ENCODE measurements at places on chromosomes 1 and 21.

- DNase-seq: no peak
Observed at GRCh38 chr1:235745503-235746136, 96.0 kb upstream of the GNG4 start.

GRCh38 chr1:216700779-216701178, 22.4 kb downstream of the ESRRG start:
- DNase-seq: no peak

GRCh38 chr1:98988904-98989555, 15.6 kb downstream of the PLPPR5 start:
- no peak for DNase-seq

DNA sequence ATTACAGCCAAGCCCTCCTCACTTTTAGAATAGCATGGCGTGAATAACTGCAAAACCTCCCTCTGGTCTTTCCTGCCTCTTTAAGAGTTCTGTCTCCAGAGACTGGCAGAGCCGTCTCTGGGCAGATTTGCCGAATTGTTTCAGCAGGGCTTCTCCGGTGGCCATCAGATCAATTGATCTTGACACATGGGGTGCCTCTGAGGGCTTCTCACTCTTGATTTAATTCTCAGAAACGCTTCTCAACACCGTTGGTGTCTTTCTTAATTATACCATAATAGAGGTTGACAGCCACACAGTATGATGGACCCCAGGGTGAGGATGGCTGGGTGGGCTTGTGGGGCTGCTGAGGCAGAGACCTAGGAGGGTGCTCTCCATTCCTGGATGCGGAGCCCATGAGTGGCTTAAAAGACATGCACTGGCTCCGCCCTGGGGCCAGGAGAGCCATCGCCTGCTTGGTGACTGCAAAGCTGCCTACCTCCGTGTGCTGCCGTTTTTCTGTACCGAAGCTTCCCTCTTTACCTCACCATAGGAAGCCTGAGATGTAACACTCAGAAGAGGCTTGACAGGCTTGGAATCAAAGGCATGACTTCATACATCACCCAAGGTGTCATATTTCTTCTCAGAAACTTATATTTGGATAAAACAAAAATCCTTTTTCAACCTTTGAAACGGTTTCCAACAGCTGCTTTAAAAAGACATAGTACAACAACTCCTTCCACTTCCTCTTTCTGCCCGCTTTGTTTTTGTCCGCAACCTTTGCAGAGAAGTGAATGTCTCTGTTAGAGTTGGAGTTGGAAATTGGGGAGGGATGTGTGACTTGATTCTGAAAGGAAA, 82.9 kb downstream of the GALNT2 start:
- no peak for DNase-seq

GRCh38 chr1:159932296-159933285, 7.3 kb upstream of the TAGLN2 start:
- DNase-seq: no peak

GRCh38 chr1:99441299-99442095, 177.2 kb downstream of the PLPPR4 start:
- no peak for DNase-seq

DNA sequence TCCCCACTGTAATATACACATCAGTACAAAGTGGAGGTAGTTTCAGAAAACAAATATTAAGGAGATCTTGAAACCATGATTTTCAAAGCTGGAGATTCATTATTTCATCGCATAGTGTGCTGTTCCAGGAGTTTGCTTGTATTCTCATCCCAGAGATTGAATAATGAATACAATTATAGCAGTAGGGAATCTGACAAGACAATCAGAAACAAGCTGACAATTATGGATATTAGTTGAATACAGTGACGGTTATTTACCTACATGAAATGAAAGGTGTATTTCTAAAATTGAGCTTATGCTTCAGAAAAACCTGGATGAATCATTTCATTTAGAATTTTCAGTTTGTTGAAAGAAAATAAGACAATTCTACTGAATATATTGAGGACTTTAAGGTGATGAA, 2119.0 kb downstream of the MRPL39 start:
- DNase-seq: no peak

DNA sequence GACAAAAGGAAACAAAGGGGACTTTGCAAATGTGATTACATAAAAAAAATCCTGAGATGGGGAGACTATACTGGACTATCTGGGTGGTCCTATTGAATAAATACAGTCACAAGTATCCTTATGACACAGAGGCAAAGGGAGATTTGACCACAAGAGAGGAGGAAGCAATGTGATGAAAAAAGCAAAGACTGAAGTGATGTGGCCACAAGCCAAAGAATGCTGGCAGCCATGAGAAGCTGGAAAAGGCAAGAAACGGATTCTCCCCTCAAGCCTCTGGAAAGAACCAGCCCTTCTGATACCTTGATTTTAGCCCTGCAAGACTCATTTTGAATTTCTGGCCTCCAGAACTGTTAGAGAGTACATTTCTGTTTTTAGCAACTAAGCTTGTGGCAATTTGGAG, 36.4 kb downstream of the OLFML2B start:
- DNase-seq: no peak

DNA sequence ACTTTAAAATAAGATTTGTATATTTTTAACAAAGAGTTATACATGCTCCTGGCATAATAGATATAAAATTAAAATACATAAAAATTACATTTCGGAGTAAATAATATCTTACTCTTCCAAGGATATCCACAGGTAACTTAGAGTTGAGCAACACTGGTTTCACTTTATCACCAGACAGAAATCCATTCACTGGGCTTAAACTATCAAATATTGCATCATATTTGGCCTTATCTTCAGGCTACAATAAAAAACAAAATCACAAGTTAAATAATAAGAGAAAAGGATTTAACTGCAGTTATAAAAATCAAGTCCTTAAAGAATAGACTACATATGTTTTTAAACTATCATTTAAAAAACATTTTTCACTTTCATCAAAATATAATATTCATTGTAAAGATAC, 55.5 kb downstream of the EPS15 start:
- no peak for DNase-seq

DNA sequence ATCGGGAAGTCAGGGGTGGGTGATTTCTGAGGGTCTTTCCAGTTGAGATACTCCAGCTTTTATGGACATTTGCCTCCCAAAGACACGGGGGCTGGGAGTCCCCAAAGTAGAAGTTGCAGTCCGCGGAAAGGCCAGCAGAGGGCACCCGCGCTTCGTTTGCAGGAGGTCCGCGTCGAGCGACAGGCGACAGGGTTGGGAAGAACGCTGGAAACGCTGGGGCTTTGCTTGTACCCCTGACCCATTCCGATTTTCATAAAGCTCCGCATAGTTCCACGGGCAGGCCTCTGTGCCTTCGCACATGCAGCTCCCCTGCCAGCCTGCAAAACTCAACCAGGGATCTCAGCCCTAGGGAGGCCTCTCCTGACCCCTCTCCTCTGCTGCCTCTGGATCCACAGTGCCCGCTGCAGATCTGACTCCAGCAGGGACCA, 44.2 kb upstream of the LAPTM5 start:
- peak; percentile 49 for DNase-seq

GRCh38 chr1:97920276-97920831, 480 bp downstream of the DPYD start:
- no peak for DNase-seq

DNA sequence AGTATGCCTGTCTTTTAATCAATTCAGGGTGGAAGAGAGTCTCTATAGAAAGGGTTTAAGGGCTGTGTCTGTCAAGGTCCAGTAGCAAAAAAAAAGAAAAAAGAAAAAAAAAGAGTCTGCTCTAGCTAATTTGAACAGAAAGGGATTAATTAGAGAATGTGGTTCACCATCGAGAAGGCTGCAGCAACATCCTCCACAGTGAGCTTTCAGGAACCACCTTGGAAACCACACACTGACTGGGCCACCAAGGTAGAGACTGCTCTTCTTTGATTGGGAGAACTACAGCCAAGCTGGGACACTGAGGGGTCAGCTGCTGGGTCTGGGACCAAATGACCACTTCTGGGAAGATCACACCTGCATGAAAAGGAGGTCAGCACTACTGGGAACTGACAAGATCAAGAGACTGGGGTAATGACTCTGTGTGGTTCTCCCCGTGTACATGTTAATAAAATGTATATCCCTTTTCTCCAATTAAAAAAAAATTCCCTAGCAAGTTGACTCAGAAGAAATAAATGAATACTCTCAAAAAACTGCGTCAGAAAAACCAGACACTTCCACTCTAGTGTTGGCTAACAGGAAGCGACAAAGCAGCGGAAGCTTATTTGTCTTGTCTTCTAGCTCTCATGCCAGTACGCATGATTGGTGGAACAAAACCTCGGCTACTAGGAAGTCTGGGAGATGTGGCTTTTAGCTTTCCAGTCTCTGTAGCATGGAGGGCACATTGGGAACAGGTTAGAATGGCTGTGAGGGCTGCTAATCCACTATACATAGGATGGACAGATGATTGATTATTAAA, 60.0 kb upstream of the IVNS1ABP start:
- DNase-seq: no peak

- no peak for DNase-seq
Observed at GRCh38 chr1:152654110-152654509, 9.1 kb upstream of the LCE2D start.

DNA sequence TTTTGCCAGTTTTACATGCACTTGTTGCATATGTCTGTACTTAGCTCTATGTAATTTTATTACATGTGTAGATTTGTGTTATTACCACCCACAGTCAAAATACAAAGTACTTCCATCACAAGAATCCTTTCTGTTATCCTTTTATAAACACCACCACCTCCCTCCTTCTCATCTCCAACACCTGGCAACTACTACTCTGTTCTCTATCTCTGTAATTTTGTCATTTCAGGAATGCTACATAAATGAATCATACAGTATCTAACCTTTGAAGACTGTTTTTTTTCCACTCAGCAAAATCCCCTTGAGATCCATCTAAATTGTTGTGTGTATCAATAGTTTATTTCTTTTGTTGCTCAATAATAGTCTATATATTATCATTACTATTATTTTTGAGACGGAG, 64.5 kb upstream of the COP1 start:
- DNase-seq: no peak

GRCh38 chr1:64433308-64433707, 36.6 kb upstream of the CACHD1 start:
- no peak for DNase-seq

- no peak for DNase-seq
Observed at GRCh38 chr21:46024141-46024540, 42.6 kb downstream of the COL6A1 start.

- no peak for DNase-seq
Observed at GRCh38 chr1:1959840-1960479, 40.9 kb upstream of the TMEM52 start.

GRCh38 chr1:2294033-2294724, 66.1 kb downstream of the SKI start:
- no peak for DNase-seq

DNA sequence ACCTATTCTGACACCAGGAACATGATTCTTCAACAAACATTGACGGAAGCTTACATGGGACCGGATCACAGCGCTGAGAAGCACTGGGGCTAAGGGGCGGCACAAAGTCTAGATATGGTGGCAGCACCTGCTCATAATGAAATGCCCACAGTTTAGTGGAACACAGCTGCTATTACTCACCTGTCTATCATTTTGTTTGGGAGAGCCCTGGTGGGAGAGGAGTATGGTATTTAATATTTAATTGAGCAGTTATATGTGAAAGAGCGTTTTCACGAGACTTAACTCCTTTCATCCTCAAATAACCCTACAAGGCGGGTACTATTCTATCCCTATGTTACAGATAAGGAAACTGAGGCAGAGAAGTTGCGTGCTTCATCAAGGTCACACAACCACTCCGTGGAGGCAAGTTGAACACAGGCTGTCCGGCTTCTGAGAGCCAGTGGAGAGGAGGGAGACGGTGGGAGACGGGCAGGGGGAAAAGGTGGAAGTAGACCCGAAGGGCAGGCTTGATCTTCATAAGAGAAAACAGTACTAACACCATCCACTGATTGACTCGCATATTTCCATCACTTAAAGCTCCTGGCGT, 790 bp upstream of the TSNAX start:
- DNase-seq: no peak

GRCh38 chr1:230517326-230517725, 91.2 kb upstream of the PGBD5 start:
- no peak for DNase-seq

- no peak for DNase-seq
Observed at GRCh38 chr1:96756789-96757188, 35.2 kb downstream of the PTBP2 start.

DNA sequence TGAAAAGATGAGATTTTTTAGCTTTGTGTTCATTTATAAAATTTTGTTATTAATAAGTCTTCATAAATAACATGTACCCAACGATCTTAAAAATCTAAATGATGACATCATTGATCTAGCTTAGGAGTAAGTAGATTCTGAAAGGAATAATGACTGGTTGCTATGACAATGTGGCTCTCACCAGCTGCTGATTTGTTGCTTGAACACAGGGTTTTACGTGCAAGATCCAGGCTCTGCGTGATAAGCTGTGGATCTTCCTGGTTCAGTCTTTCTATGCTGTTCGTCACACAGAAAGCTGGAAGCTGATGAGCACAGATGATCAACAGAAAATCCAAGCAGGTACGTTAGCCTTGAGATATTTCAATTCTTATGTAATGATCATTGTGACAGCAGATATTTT, 49.1 kb upstream of the C1orf146 start:
- DNase-seq: no peak

DNA sequence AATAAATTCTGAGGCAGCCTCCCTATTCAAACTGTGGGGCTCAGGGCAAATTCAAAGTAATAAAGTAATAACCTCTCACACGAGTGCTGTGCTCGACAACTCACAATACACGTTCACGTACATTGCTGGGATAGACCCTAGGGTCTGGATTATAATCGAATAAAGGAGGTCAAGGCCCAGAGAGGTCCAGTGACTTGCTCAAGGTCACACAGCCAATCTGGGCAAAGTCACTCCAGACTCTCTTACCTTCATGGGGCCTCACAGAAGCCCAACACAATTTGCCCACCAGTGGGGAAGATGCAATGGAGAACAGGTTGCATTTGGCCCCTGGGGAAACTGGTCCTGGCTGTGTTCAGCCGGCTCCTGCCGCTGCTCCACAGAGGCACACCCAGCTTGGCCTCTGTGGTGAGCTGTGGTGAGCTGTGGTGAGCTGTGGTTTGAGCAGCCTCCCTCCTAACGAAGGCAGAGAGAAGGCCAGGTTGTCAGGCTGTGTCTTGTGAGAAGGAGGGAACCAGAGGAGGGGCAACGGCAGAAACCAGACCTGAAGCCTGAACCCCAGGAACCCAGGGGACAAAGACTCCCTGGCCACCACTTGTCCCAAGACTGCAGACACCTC, 35.1 kb downstream of the NUAK2 start:
- DNase-seq: peak; percentile 25

DNA sequence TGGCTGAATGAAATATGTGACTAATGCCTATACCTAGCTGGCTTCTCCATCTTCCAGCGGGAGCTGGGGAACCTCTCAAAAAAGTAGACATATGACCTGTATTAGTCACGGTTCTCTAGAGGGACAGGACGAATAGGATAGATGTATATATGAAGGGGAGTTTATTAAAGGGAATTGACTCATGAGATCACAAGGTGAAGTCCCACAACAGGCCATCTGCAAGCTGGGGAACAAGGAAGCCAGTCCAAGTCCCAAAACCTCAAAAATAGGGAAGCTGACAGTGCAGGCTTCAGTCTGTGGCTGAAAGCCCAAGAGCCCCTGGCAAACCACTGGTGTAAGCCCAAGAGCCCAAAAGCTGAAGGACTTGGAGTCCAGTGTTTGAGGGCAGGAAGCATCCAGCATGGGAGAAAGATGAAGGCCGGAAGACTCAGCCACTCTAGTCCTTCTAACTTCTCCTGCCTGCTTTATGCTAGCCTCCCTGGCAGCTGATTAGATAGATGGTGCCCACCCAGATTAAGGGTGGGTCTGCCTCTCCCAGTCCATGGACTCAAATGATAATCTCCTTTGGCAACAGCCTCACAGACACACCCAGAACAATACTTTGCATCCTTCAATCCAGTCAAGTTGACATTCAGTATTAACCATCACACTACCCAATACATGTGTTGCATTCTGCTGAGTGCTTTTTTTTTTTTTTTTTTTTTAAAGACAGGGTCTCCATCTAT, 19.6 kb downstream of the OLIG1 start:
- no peak for DNase-seq

All from activated CD4-positive, CD25-positive, alpha-beta regulatory T cell (primary cell).